SK-N-MC (cell line): ENCODE measurements at places on chromosomes 16 and 17.

DNA sequence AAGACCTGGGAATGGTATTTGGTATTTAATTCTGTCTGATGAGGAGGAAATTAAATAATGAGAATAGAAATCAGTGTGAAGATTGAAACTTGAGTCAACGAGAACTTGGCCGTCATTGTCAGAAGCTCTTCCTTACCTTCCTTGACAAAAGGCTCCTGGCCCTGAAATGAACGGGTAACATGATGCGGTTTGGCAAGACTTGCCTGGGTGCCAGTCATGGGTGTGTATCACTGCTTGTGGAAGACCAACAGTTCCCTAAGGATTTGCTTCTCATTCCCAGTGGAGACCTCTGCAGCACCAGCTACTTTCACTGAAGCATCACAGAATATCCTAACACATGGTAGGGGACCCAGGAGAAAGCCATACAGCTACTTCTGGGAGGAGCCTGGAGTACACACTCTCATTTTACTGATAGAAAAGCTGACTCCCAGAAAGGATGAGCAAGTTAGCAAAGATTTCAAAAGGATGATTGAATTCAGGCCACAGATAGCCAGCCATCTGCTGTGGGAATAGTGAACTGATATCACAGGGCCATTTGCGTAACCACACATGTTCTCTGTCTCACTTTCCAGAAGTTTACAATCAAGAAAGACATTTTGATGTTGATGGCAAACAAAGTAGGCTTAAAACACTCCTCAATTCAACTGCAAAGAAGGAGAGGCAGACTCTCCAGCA is 258.1 kb upstream of the SALL1 start:
- DNase-seq, result no peak

- peak; percentile 5 for DNase-seq
Observed at GRCh38 chr16:89118361-89119165, 24.9 kb downstream of the ACSF3 start.

- no peak for DNase-seq
Observed at GRCh38 chr17:78571329-78571728, 5.9 kb downstream of the DNAH17 start.

GRCh38 chr16:66629856-66630255 is 25.4 kb downstream of the CMTM3 start:
- no peak for DNase-seq

DNA sequence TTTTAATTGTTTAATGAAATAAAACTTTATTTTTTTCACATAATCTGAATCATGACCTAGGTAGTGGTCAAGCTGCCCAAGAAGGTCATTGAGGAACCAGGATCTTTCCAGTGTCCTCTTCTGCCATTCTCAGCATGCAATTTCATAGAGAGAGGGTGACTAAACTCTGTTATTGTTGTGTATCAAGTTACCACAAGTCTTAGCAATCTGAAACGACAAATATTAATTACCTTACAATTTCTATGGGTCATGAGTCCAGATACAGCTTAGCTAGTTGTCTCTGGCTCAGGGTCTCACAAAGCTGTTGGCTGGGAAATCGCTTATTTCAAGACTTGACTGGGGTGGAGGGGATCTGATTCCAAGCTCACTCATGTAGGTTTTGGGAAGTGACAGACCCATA is 37.6 kb downstream of the FTO start:
- no peak for DNase-seq

GRCh38 chr17:19320876-19321275 is 41.6 kb downstream of the B9D1 start:
- DNase-seq, result no peak

GRCh38 chr17:68204736-68205135 is 43.1 kb upstream of the AMZ2 start:
- DNase-seq, result no peak

DNA sequence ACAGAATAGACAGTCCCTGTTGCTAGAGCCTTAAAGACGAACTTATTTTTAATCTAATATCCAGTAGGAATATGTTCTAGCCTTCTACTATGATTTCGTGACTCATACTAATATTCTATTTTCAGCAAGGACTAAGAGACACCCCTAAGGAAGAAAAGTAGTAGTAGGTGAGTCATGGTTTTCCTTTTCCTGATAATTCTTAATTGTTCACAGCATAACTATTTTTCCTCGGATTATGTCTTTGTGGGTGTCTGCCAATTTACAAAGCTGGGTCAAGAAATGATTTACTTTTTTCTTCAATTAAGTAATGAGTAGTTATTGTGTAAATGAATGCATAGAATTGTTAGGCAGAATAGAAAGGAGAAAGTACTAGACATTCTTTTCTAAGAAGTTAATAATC is 292.2 kb downstream of the TOX3 start:
- DNase-seq, result no peak

GRCh38 chr17:15947976-15948752 is 3.2 kb downstream of the ADORA2B start:
- DNase-seq, result no peak

- no peak for DNase-seq
Observed at GRCh38 chr17:75932852-75933251, 8.0 kb downstream of the FBF1 start.

GRCh38 chr16:86949116-86949515 is 368.1 kb downstream of the C16orf95 start:
- no peak for DNase-seq

DNA sequence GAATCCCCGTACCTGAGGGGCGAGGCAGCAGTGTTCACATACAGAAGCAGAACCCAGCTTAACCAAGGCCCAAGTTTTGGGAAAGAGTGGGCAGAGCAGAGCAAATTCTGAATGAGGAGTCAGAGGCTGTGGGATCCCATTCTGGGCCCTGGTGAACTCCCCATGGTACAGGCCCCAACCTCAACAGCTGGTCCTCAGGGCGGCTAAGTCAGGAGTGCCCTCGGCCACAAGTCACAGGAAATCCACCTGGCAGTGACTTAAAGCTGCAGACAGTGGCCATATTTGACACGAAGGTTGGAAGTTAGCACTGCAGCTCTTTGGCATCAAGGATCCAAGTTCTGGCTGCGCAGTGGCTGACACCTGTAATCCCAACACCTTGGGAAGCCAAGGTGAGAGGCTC is 237.1 kb downstream of the PARN start:
- no peak for DNase-seq

- peak; percentile 56 for DNase-seq
Observed at GRCh38 chr17:68035131-68035522, 408 bp upstream of the KPNA2 start.

DNA sequence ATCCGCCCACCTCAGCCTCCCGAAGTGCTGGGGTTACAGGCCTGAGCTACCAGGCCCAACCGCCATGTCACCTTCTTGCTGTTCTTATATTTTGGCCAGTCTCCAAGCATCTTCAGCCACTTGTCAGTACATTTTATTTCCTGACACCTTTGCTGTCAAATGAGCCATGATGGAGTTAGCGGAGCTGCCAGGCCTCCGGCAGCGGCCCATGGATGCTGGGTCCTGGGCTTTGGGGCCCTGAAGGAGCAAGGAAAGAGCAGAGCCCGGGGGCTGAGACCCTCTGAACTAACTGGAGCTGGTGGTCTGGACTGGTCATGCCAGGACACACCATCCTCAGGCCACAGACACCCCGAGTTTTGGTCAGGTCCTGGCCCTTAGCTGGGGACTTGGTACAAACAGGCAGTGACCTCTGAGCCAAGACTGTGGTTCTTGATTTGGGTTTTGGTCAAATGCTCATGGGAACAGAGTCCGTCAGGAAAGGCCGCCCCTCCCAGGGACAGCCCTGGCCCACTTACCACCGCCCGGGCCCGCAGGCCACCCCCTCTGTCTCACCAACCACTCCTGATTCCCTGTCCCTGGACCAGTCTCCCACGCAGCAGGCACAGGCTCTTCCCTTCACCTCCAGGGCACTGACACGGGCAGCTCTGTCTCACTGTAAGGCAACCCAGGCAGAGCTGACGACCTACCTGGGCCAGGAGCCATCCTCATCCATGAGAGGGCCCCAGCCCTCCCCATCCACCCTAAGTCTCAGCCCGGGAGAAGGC is 42.0 kb downstream of the TNFRSF13B start:
- DNase-seq, result no peak

GRCh38 chr16:29148867-29149272 is 164.0 kb downstream of the LAT start:
- no peak for DNase-seq

GRCh38 chr16:50494501-50495491 is 53.4 kb upstream of the NKD1 start:
- no peak for DNase-seq

GRCh38 chr17:70169709-70170597 is 621 bp downstream of the KCNJ2 start:
- DNase-seq, result no peak

DNA sequence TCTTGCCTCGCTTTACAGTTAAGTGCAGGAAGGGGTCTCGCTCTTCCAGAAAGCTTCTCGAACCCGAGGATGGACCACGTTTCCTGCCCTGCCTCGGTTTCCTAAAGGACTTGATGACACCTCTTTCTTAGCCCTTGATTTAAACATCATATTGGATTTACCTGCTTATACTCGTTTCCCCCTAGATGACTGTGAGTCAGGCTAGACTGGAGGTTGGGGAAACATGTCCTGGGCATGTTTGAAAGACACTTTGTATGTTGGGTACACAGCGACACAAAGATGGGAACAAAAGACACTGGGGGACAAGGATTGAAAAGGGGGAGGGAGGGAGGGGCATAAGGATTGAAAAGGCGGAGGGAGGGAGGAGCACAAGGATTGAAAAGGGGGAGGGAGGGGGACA is 30.0 kb downstream of the SDK2 start:
- no peak for DNase-seq

GRCh38 chr16:85627526-85628264 is 14.6 kb downstream of the GSE1 start:
- DNase-seq, result no peak

- DNase-seq, result no peak
Observed at GRCh38 chr17:29399634-29400033, 9.5 kb downstream of the TAOK1 start.

- no peak for DNase-seq
Observed at GRCh38 chr17:58329035-58329809, 627 bp upstream of the TSPOAP1 start.
